Testis (tissue), 5 donors: ENCODE measurements at places on chromosomes 4 and X.

DNA sequence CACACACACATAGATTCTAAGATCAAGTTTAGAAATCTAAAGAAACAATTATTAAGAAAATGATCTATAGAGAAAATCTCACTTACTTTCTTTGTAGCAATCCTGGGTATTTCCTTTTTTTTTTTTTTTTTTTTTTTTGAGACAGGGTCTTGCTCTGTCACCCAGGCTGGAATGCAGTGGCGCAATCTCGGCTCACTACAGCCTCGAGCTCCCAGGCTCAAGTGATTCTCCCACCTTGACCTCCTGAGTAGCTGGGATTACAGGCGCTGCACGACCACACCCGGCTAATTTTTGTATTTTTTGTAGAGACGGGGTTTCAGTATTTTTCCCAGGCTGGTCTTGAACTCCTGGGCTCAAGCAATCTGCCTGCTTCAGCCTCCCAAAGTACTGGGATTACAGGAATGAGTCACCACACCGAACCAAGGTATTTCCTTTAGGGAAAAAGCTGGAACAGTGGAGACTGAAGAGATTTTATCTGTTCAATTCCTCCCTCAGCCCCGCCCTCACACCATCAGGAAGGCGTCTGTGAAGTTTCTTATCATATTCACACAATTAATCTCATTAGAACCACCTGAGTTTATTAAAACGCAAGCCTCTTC lies at the start of gene TRIML2:
TRIML2 (minus strand) TSS at position 447 of the 599 bp plus-strand sequence. CDS start 4,235 bp downstream, outside the sequence.
- DNase-seq: no peak

DNA sequence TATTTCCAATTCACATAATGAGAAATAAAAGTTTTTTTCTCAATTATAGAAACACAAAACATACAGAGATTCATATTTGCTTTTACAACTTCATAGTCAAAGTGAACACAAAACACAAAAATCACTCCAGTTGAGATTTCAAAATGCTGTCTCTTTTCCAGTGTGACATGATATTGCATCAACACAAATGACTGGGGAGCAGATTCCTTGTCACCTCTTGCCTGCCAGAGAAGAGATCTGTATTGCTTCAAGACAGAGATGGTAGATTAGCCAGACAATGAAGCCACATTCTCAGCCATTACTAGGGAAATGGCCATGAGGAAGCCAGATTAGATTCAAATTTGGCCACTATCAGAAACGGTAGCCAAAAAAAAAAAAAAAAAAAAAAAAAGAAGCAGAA lies 2313.1 kb upstream of the AGA start:
- no peak for DNase-seq

GRCh38 chrX:93874554-93874953 lies 200.5 kb downstream of the FAM133A start:
- DNase-seq: peak; percentile 33

GRCh38 chrX:19866626-19867410 lies 20.6 kb downstream of the SH3KBP1 start:
- DNase-seq: no peak

- DNase-seq: no peak
These were observed 646.1 kb upstream of the FRG1 start for GRCh38 chr4:189294574-189294973.

DNA sequence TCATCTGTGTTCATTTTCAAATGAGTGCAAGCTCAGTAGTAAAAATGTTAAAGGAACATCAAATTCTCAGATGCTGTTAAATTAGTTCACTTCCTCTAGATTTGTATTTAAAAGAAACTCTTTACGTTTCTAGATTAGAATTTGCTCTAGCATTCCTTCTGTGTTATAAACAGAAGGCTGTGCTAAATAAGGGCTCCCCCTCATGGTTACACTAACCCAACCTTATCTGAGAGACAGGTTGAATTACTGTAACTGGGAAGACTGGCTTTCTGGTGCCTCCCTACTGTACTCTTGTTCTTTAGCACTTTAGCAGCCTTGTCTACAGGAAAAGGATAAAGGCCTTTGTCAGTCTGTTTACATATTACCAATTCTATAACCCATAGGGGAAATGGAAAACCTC lies 56.8 kb downstream of the RXFP1 start:
- no peak for DNase-seq

DNA sequence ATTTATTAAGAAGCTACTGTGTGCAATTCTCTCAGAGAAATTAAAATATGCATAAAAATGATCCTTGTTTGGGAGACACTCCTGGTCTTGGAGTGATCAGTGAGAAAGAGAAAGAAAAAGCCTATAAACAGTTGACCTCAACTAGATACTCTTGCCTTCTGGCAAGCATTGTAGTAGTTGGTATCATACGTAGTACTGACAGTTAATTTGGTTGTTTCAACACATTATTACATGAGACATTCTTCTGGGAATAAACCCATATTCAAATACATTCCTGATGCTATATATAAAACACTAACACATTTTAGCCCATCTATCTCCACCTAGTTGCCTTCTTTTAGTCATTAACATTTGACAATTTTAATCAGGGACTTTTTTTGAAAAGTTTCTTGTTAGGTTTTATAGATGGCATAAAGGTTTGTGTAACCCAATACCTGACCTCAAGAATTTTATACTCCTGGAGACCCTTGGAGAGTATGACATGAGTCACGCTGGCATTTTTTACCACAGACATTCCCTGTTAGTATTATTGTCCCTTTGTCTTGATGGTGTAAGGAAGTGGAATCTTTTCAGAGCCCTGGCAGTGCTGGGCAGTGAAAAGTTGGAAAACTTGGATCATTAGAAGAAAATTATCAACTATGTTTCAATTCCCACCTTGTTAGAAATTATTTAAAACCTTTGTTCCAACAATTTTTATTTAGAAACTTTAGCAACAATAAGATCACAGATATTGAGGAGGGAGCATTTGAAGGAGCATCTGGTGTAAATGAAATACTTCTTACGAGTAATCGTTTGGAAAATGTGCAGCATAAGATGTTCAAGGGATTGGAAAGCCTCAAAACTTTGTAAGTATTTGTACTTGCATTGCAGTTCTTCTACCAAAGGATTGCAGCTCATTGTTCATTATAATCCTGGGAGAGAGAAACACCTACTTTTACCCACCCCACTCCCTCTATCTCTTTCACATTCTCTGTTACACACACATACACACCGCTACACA lies 167.1 kb upstream of the PACRGL start:
- DNase-seq: no peak
